ENCODE measurements at places on chromosomes 16 and 17.
A peak's percentile ranks its signal among the peaks of the same experiment; 100 is the strongest.

GRCh38 chr17:75008373-75008772 is 4.1 kb upstream of the MRPL58 start:
- no peak for DNase-seq

GRCh38 chr17:42659079-42659931 is at the start of gene TUBG2:
TUBG2 (plus strand) TSS chr17:42659284; CDS start chr17:42659504, 220 bp downstream.
- DNase-seq: peak; percentile 96

GRCh38 chr17:81015136-81015535 is 19.8 kb upstream of the BAIAP2 start:
- no peak for DNase-seq

DNA sequence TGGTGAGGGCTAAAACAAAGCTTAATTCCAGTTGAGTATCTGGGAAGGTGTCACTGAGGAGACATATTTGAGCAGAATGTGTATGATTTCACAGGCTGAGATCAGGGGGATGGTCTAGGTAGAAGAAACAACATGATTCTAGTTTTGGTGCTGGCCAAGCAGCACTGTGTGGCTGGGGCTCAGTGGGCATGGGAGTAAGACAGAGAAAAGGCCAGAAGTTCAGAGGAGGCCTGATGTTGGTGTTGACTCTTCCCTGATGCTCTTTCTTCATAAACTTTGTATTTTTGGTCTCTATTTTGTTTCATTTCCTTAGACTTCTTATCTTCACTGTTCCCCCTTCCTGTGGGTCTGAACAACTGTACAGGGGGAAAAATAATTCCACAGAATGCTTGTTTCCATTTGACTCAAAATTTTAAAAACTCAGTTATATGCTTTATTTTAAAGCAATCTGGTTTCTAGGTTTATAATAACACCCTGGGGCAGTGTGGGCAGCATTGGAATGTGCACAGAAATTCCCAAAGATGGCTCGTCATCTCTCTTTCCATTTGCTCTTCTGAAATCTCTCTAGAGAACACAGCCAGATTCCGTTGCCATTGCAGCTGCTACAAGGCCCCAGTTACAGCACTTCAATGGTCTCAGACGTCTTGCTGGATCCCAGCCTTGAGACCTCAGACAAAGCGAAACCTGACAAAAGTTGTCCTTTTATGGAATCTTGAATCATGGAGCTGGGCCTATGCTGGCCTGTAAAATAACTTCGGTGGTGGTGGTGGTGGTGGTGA is 68.3 kb downstream of the SNX11 start:
- DNase-seq: no peak

DNA sequence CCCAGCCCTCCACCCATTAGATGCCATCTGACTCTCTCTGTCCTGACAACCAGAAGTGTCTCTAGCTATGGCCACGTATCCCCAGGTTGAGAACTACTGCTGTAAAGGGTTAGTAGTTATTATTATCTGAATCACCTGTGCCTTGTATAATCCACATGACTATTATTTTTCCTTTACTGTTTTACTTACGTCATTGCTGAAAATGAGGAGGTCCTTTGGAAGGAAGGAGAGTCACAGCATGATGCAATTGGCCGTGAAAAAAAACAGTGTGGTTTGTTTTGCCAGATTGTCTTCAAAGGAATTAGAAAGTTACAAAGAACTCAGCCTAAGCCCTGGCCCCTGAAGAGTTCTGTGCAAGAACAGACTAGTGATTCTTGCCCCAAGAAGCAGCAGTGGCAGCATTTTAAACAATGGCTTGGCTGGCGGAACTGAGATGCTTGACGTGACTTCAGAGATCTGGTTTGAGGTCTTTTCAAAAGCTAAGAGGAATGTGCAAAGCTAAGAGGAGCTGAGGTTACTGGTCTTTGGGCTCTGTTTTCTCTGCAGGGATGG is 413.3 kb upstream of the EEF2KMT start:
- DNase-seq: peak; percentile 81
